ENCODE measurements at places on chromosomes 4 and X.

GRCh38 chr4:76601791-76602190, 166.8 kb downstream of the SHROOM3 start:
- no peak for DNase-seq

DNA sequence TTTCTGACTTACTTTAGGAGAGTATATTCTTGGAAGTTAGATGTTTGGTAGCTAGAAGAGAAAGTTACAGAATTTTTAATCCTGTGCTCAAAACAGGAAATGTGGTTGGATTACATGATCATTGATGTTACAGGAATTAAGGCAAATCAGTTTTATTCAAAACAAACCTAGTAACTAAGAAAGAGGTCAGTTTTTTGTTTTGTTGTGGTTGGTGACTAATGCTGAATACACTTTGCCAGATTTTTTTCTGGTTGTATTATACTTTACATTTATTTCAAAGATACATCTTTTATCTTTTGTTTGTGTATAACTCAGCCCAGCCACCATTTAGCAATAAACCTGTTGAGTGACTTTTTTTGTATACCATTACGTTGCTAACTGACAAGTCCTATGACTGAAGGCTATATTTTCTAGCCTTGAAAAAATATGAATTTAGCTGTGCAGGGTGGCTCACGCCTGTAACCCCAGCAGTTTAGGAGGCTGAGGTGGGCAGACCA, 116.7 kb downstream of the KLHL8 start:
- no peak for DNase-seq

DNA sequence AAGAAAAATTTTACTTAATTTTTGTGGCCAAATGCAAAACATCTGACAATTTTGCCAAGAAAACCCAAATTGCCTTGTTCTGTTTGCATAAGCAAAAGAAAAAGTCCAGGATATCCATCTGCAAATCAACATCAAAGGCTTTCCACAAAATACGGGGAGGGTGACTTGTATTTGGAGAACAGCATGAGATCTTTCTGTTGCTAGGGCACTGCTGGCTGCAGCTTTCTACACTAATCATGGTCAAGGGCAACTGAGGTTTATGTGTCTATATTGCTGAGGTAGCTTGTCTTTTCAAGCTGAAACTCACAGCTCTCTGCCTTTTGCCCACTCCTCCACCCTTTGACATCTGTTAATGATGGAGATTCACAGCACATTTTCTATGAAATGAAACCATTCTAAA, 389.1 kb downstream of the NKX6-1 start:
- no peak for DNase-seq

GRCh38 chr4:26941951-26942350, 81.3 kb downstream of the STIM2 start:
- no peak for DNase-seq

DNA sequence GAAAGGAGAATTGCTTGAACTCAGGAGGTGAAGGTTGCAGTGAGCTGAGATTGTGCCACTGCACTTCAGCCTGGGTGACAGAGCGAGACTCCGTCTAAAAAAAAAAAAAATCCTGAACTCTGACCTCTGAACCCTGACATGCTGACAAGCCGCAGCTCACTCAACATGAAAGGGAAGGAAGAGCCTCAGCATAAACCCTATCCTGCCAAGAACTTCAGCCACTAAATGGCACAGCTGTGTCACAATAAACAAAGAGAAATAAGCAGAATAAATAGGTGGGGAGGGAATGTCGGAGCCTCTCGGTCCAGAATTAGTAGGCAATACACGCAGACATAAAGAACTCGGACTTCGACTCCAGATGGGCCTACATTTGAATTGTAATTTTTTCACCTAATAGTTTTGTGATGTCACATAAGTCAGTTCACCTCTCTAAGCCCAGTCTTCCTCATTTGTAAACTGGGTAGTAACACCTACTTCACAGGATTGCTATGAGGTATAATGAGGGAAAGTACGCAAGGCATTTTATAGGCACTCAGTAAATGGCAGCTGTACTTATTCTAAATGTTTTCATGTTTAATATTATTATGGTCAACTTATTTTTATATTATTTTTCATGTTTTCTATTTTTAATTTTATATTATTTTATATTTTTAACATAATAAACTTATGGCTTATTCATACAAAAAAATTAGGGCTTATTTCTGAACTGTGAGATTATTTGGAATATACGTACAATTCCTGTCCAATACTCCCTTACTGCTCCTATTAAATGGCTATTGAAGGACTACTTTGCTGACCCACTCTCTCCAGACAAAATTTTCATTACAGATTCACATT, 243.4 kb downstream of the SCFD2 start:
- DNase-seq = no peak

GRCh38 chr4:1563768-1564485, 120.2 kb downstream of the FAM53A start:
- DNase-seq = no peak

DNA sequence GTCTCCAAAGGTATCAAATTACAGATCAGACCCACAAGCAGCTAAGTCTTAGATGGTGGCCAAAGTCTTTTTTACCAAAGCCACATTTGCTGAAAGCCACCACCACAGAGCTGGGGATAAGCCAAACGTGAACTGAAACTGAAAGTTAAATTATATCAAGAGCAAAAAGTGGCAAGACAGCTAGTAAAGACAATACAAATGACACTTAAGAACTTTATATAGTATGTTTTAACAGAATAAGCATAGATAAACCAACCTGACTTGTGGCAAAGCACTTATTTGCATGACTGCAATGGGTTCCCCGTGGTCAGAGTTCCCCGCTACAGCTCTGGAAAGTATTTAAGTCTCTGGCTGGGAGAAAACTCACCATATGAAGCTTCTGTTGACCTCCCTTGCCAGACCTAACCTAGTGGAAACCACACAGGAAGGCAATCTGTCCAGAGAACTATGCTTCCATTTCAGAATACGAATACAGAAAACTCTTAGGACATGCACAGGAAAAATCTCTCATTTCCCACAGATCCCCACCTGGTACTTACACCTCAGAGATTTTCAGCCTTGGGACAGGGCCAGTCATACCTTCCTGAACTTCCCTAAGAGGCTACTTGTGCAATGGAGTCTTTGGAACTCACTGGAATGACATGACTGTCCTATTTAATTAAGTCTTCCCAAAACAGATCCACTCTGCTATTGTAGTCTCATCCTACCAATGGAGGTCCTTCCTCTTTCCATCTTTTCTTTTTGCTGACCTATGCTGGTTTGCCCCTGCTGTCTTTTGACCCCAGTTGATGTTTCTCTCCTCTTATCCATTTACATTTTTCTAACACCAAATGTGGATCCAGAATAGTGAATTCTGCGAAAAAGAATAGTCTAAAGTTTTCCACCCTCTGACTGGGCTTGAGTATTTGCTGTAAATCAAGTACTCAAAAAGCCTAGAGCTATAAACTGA, 225.1 kb downstream of the NR3C2 start:
- peak; percentile 41 for DNase-seq

DNA sequence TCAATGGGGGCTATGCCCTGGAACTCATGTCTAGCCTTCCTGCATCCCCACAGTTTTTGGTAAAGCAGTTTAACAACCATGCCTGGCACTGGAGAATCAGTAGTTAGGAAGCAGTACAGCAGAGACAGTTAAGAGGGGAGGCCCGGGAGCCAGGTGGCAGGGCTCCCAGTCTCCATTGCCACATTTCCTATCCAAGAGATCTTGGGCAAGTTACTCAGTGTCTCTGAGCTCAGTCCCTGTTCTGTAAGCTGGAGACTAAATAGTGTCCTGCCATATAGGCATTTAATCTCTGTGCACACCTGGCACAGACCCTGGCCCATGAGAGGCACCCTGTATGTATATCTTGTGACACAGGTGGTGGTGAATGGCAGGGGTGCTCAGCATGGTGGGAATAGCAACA, 156.1 kb upstream of the EOLA2 start:
- DNase-seq = no peak

- DNase-seq = no peak
Observed at GRCh38 chrX:10952619-10953018, 158.5 kb upstream of the HCCS start.

- no peak for DNase-seq
Observed at GRCh38 chr4:68074397-68074796, 55.3 kb downstream of the TMPRSS11F start.

- DNase-seq = no peak
Observed at GRCh38 chrX:153689654-153690465, 2.1 kb downstream of the SLC6A8 start.

DNA sequence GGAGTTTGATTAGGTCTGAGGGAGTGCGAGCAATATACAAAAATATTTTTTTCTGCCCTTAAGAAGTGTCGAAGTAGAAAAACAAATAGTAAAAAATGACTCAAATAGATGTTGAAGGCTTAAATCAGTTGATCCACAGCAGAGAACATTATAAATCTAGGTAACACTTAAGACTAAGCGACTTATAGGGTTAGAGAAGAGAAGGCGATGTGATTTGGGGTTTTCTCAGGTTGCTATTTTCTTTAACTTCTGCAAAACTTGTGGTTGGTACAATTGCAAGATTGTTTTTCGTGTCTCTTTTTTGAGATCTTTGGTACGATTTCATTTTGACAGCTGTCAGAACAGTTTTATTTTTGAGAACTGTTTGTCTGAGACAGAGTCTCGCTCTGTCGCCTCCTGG, 1479.5 kb downstream of the PCDH7 start:
- no peak for DNase-seq

GRCh38 chrX:1386338-1387127, 5.4 kb downstream of the SLC25A6 start:
- no peak for DNase-seq

GRCh38 chr4:153705743-153706468, 21.8 kb downstream of the TLR2 start:
- DNase-seq = peak; percentile 38

- DNase-seq = no peak
Observed at GRCh38 chrX:50705042-50705441, 109.0 kb downstream of the SHROOM4 start.

- DNase-seq = no peak
Observed at GRCh38 chr4:123786920-123787319, 390.3 kb downstream of the SPRY1 start.

- no peak for DNase-seq
Observed at GRCh38 chrX:108439426-108439942, at the start of gene COL4A5. Gene COL4A5, plus strand, starts transcription at chrX:108439838. Its CDS starts 288 bp downstream, at chrX:108440126.

GRCh38 chr4:47383829-47384427, 79.6 kb downstream of the COMMD8 start:
- DNase-seq = no peak

DNA sequence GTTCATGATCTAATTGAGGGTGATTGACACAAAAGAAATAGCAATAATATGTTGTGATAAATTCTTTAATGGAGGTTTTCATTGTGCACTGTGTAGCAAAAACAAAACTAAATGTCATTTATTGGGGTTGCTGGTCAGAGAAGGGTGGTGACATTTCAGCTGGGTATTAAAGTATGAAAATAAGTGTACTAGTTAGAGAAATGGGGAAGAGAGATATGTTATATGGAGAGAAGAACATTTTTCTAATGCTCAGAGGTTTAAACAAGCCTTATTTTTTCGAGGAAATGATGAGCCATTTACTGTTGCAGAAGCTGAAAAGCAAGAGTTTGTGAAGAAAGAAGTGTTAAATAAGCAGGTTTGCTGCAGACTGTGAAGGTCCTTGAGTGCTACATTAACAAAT, 142.7 kb upstream of the PAQR3 start:
- no peak for DNase-seq

GRCh38 chr4:85717847-85718246, 242.9 kb downstream of the ARHGAP24 start:
- no peak for DNase-seq
